EH (cell line): ENCODE measurements at places on chromosomes 2 and 18.

DNA sequence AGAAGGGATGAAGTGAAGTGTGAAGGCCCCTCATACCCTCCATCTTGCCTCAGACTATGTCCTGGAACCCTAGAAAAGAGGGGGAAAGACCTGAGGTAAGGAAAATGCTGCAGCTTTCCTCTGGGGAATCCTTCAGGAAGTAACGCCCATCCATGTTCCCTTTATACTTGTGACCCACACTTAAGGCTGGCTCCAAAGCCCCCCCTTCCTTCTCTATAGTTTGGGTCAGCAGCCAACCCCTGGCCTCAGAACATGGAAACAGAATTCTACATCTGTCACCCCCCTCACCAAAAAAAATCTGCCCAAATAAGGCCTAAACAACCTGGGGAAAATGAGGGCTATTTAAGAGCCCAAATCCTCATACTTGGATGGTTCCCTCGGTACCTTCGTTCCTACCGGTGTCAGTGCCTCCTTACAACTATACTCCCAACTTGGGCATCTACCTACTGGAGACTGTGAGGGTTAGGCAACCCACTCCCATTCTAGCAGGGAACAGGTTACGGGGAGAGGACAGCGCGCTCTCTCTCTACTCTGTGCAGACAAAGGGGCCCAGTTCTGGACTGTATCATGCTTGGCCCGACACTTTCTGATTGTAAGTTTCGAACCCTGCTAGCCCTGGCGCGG, 689 bp downstream of the OST4 start:
- no peak for DNase-seq

GRCh38 chr2:27795868-27796277, 24.4 kb downstream of the MRPL33 start:
- peak; percentile 81 for DNase-seq

DNA sequence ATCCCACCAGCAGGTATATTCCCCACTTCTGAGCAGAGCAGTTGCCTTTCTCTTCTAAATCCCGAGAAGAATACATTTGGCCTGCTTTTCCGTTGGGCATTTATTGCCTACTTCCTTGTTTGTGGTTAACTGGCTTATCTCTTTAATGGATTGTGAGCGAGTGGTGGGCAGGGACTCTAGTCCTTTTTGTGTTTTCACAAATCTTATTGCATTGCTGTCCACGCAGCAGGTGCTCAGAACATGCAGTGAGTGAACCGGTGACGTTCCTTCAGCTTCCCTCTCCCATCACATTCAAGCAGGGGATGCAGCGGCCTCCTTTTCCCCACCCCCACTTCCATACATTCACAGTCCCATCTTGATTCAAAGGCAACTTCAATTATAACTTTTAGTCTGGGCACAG, 28.9 kb upstream of the GAREM2 start:
- DNase-seq = no peak

- no peak for DNase-seq
These were observed 131.9 kb upstream of the CHAC2 start for GRCh38 chr2:53635694-53636093.

GRCh38 chr2:40208463-40208862, 243.4 kb downstream of the SLC8A1 start:
- DNase-seq = no peak

- no peak for DNase-seq
These were observed 109.9 kb downstream of the PDE1A start for GRCh38 chr2:182316950-182317349.

GRCh38 chr18:57655740-57656139, 34.1 kb upstream of the NARS1 start:
- DNase-seq = no peak

GRCh38 chr2:179613299-179613651, 248.1 kb downstream of the ZNF385B start:
- no peak for DNase-seq

DNA sequence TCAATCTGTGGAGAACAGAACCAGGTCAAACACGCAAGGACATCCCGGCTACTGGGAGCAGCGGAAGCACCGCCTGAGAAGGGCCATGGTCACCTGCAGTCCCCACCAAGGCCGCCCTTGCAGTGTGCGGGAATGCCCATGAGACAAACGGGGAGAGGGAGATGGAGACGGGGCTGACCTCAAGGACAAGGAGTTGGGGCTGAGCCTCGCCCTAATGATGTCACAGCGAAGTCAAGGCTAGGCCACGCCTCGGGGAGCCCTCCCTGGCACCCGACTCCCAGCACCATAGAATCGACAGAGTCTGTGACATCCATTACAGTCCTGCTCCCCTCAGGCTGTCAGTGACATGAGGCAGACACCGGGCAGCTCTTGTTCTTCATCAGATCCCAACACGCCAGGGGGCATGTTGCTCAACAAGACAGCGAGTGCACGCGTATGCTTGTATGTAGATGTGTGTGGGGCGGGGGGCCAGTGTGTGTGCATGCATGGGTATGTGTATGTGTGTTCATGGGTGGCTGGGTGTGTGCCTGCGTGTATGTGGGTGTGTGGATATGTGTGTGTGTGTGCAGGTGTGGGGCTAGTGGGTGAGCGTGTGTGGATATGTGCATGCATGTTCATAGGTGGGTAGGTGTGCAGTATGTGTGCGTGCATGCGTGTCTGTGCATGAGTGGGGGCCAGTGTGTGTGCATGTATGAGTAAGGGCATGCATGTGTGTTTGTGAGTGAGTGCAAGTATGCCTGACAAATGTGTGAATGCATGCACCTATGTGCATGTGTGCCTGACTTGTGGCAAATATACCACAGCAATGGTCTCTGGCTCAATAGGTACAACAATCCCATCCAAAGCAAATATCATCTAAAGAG, 57.0 kb downstream of the ANKMY1 start:
- no peak for DNase-seq

DNA sequence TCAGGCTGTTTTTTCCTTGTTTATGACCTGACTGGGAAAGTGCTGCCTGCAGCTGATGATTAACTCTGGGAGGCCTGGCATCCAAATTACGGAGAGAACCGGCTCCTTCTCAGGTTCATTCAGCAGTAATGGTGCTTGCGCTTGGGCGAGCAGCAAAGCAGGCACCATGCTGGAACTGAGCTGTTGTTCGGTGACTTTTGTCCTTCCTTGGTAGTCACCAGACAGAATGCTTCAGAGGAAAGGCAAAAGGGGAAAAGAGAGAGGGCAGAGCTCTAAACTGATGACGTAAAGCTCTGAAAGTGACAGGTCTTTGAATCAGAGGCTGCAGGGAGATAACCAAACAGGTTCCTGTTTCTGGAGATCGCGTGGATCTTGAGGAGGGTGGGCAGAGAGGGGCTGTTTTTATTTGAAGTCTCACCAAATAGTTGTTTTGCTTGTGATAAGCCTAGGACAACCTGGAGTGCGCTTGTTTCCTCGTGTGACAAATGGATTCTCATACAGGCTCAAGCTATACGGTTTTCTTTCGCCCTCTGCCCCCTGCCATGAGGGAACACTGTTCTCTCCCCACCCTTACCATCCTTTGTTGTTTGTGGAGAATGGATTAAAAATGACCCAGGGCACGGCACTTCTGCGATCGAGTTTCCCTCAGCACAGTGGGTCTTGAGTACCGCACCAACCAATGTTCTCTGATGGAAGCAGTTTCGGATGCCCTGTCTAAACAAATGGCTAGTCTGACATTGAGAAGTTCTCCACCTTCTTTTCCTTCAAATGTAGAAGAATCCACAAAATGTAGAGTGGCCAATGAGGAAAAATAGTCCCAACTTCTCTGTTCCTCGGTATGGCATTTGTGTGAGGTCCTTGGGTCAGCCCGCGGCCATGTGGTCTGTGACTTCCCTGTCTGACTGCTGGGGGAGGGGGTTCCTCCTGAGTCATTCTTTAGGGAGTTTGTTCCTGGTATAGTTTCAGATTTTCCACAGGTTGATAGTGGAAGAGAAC, 1.3 kb downstream of the RASGRP3 start:
- DNase-seq = no peak

- DNase-seq = no peak
These were observed 115.1 kb downstream of the CDH20 start for GRCh38 chr18:61448316-61448715.

GRCh38 chr2:240819126-240819857, 727 bp downstream of the KIF1A start:
- no peak for DNase-seq

DNA sequence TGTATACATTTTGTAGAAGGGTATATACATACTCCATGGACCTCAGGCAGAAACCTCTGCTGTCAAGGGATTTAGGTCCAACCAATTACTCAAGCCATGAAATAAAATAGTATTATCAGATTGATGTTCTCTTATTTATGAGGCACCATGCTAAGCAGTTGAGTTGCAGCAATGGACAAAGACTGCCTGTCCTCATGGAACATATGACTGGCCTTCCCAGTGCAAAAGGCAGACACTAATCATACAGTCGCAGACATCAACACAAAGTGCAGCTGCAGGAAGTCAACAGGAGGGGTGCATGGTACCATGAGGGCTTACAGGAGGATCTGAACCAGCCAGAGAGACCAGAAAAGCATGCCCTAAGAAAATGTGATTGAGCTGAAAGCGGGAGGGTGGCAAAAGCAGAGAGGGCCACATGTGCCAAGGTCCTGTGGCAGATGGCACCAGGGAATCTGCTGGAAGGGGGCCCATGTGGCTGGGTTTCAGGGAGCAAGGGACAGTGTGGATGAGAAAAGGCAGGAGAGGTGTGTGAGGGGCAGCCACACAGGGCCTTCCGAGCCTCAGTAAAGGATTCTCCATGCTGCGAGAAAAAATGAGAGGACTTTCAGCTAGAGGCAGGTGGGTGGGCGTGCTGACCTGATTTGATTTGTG, 61.4 kb upstream of the RNF152 start:
- no peak for DNase-seq

GRCh38 chr2:134278553-134278952, 24.7 kb downstream of the MGAT5 start:
- DNase-seq = no peak

DNA sequence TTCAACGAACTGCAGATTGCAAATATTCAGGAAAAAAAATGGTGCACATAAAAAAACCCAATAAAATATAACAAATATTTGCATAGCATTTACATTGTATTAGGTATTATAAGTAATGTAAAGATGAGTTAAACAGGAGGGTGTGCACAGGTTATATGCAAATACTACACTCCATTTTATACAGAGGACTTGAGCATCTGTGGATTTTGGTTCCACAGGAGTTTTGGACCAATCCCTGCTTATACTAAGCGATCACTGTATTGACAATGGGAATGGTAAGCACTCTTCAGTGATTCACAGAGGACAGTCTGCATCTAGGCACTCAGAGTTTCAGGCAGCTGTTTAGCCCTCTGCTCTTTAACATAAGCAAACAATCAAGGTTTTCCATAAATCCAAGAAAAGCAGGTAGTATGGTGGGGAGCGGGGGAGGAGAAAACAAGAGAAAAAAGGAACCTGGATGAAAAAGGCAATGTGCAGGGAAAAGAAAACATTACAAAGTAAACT, 206.0 kb upstream of the PARD3B start:
- no peak for DNase-seq

GRCh38 chr18:75581336-75582131, 154.0 kb upstream of the SMIM21 start:
- peak; percentile 11 for DNase-seq

DNA sequence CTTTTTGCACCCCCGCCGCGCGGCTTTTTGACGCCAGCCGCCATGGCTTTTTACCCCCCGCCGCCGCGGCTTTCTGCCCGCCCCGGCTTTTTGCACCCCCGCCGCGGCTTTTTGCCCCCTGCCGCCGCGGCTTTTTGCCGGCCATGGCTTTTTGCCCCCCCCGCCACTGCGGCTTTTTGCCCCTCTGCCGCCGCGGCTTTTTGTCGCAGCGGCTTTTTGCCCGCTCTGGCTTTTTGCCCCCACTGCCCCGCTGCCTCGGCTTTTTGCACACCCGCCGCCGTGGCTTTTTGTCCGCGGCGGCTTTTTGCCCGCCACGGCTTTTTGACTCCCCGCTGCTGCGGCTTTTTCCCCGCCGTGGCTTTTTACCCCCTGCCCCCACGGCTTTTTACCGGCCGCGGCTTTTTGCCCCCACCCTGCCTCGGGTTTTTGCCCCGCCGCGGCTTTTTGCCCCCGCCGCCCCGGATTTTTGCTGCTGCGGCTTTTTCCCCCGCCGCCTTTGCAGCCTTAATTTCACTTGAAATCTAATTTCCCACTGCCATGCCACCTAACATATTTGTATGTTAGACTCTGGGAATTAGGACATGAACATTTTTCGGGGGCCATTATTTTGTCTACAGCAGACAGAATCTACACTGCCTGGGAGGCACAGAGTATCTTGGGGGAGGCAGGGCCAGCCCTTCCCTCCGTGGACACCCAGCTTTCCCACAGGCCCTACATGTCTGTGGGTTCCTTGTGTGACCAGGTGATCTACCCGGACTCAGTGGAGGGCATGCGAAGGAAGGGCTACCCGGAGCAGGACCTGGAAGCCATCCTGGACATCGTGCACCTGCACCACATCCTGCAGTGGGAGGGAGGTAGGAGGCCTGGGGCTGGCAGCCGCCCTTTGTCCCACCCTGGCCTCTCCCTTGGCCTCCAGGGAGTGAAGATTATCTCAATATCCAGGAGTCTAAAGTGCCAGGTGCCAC, 3031.0 kb upstream of the TEKT4 start:
- no peak for DNase-seq

- DNase-seq = no peak
These were observed 521 bp downstream of the MYCN start for GRCh38 chr2:15940661-15941480.

DNA sequence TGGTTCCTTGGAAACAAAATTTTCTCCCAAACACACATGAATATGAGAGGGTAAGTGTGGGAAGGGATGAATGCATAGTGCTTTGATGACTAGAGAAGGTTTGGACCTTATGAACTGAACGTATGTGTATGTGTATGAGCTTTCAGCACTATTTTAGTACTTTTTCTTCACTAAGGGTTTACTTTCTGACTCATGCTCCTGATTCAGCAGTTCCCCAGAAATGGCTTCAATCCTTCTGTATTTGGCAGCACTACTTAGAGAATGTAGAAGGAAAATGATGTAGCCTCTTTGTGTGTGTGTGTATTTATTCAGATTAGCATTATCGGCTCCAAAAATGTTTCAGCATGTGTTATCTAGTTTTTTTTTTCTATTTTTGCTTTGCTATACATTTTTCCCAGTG, 22.2 kb downstream of the KCNJ3 start:
- peak; percentile 15 for DNase-seq

GRCh38 chr18:59555995-59556659, 141.1 kb downstream of the CCBE1 start:
- DNase-seq = peak; percentile 78

GRCh38 chr2:47534179-47534919, 131.4 kb downstream of the MSH2 start:
- DNase-seq = peak; percentile 96

DNA sequence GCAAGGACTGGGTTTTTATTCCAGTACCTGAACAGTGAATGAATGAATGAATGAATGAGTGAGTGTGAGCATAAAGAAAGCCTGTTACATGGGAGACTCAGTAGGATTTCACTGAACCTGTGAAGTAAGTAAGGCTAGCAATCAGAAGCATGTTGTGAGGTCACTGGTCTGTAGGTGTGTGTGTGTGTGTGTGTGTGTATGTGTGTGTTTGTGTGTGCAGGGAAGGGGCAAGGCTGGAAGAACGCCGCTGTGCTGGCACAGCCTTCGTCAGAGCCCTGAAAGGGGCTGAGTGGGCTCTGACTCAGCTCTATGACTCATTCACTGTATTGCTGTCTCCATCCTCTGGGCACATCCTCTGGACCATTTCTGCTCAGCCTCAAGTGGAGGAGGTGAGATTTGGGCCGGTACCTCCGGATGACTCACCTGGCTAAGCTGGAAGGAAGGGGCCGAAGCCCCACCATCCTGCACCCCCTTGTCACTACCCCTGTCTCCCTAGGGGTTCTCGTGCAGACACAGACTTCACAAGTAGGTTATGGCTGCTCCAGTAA, 51.4 kb upstream of the MRPL33 start:
- DNase-seq = peak; percentile 94

GRCh38 chr2:196376984-196377877, 205.9 kb upstream of the STK17B start:
- DNase-seq = peak; percentile 81
